ENCODE measurements at places on chromosomes 12 and 14.

DNA sequence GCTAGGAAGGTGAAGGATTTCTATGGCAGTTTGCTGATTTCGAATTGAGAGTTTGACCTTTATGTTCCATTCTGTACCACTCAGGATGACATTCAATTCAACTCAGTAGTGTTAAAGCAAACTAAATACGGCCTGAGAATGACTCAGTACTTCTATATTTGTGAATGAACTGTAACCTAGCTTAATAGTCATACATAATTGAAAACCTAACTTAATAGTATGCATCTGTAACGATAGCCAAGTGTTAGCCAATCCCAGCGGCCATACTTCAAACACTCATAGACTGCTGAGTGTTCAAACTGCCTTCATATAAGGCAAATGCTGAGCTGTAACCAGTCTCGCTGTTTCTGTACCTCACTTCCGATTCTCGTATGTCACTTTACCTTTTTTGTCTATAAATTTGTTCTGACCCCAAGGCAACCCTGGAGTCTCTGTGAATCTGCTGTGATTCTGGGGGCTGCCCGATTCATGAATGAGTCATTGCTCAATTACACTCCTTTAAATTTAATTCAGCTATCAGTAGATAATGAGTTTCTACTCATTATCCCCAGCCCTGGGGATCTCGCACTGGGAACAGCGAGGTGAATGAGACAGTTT is 98.5 kb upstream of the SLC24A4 start:
- no peak for DNase-seq

DNA sequence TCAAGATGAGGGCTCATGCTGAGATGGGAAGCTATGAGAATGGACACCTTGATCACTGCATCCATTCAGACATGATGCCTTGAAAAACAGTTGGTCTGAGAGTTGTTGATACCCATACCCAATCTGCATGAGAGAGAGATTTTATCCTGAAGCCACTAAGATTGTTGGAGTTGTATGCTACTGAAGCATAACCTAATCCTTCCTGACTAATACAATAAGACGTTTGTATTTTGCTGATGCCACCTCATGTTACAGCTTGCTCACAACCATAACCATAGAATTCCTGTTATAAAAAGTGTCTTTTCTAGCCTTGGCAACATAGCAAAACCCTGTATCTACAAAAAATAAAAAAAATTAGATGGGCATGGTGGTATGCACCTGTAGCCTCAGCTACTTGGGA is 12.7 kb upstream of the SERPINA1 start:
- DNase-seq, result no peak

DNA sequence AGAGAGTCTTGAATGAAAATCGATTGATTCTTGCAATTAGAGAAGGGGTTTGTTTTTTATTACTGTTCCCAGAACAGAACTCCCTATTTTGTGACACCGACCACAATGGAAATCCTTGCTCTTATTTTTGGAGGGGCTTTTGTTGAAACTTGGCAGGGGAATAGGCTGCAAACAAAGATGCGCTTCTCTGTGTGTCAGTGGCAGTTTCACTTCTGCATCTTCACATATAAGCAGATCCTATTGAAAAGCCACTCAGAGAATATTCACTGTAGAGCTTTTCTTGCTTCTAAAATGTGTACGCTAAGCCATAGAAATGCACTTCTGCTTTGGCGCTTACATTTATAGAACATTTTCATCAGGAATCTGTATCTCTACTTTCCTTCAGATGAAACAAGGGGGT is 1822.4 kb upstream of the SEL1L start:
- no peak for DNase-seq

DNA sequence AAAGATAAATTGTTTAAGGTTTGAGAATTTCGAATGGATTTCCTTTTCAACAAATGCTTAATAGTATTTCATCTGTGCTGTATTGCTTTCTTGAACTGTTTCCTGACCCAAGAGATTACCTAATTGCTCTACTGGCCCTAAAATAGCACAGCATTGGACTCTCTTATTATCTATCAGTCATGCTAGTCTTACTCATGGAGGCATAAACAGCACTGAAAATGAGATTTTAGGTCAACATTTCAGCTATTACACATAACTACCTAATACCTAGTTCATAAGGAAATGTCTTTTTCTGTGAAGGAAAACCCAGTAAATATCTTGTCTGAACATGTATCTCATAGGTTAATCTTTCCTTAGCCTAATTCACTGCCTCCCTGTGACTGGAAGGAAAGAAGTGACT is 4.3 kb upstream of the ABCD2 start:
- no peak for DNase-seq

GRCh38 chr12:8822298-8822697 is at the start of gene A2ML1:
TSS of gene A2ML1 (plus strand) at chr12:8822621. CDS start at chr12:8822652, 31 bp downstream.
- DNase-seq, result no peak

DNA sequence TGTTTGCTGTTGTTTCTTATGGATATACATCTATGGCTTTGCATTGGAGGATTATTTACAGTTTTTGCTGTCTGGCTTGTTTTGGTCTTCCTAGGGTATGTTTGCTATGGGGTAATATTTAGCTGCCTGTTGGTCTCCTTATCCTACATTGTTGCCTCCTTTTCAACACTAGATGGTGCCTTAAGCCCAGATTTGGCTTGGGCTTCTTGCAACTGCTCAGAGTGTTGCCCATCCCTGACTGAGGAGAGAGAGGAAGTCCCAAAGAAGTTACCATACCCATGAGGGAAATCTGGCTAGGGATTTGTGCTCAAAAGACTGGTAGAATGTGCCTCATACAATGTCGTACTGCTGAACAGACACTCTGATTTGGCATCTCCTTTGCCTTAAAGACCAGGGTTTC is 94.6 kb upstream of the MUCL1 start:
- no peak for DNase-seq

- no peak for DNase-seq
Measured at GRCh38 chr12:33795536-33795935, 226.8 kb upstream of the ALG10 start.

DNA sequence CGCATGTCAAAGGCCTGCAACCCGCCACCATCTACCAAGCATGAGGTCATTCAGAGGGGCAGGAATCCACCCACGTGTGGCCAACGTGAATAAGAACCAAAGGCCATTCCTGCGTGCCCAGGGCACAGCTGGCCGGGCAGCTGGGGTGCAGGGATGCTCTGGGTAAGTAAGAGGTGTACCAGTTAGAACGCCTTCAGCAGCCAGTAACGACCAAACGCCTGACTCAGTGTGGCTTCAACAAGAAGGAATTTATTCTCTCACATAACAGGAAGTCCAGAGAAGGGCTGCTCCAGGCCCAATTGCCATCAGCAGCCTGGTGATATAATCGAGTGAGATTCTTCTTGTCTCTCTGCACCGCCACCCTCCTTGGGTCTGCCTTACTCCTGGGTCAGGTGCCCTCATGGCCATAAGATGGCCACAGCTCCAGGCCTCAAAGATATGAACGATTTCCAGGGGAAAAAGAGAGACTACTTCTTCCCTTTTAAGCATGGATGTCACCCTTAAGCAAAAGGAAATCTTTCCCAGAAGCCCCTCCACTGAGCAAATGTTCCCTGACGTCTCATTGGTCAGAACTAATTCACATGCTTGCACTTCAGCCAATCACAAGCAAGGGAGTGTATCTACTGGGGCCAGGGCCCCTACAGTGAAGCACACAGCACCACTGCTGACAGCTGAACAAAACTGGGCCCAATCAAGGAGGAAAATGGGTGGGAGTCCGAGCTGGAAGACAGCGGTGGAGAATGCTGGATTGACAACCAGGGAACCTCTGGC is 7.3 kb downstream of the TTC7B start:
- DNase-seq, result no peak

GRCh38 chr12:62744551-62744950 is 190.4 kb downstream of the PPM1H start:
- no peak for DNase-seq

- no peak for DNase-seq
Measured at GRCh38 chr12:111462210-111462769, 56.6 kb downstream of the SH2B3 start.

DNA sequence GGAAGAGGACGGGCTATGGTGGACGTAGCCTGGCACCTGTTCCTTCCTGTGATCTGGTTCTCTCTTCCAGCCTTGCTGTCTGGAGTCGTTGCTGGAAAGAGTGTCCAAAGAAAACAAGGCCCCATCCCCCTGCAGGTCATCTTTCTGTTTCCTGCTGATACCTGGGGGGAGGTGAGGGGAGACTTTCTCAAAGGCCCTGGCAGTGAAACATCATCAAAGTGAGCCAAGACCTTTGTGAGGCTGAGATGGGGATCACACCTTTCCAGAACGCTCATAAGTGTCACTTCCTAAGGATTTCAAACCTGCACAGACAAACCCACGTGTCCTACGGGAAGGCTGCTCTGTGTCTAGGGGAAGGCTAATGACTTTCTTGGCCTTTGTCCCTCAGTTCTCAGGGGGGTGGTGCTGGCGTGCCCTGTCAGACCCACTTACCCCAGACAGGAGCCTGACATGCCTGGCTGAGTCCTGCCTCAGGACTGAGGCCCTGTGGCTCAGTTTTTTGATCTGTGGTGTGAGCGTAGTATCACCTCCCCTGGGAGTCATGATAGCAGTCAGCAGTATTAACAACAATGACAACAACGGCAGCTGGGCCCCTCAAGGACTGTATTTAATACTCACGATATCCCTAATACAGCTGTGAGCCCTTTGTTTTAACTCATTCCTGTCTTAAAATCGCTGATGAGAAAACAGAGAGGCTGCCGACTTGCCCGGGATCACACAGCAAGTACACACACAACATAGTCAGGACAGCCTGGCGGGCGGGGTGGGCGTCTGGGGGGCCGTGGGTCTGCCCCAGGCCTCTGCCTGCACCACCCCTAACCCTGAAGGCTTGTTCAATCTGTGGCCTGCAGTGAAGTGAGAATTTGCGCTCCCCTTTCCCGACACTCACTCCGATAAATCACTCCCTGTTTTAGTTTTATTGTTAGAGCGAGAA is 235.2 kb downstream of the SLC41A2 start:
- DNase-seq, result no peak

DNA sequence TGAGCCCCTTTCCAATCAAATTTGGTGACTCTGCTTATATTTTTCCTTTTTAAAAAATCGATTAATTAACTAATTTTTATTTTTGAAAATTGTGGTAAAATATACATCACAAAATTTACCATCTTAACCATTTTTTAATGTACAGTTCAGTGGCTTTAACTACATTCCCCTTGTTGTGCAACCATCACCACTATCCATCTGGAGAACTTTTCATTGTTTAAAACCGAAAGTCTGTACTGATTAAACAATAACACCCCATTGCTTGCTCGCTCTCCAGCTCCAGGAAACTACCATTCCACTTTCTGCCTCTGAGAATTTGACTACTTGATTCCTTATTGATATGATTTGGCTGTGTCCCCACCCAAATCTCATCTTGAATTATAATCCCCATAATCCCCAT is 283.4 kb downstream of the C12orf75 start:
- no peak for DNase-seq

DNA sequence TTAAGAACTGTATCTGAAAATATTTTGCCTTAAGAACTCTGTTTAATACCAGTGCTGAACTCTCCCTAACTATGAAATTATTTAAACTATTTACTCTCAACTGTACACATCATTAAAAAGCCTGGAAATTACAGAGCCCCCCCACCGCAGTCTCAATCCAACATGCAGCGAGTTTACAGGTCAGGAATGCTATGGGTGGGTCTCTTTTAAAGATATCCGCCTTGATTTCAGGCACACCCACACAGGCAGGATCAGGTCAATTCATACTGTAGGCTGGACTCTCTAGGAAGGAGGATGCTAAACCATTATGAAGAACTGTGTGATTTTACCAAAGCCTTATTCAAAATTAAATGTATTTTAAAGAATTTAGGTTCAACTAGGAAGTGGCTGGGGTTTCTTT is 16.5 kb downstream of the SPTLC2 start:
- DNase-seq, result no peak

- DNase-seq, result no peak
Measured at GRCh38 chr12:8475508-8476203, 19.9 kb downstream of the CLEC6A start.

DNA sequence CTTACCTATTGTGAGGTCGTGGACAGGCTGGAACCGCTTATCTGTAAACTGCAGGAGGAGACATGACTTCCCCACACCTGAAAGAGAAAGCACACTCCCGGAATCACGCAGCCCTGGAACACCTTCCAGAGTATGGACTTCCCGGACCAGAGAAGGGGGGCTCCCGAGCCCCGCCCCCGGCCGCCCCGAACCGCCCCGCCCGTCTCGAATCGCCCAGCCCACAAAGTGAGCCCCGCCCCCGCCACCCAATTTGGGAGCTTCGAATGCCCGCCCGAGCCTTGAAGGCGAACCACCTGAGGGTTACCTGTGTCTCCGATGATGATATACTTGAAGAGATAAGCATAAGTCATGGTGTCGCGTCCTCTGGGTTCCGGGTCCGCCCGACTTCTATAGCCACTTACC is 235 bp downstream of the RAB2B start:
- DNase-seq, result peak; percentile 85

GRCh38 chr12:120439646-120440247 is 1.8 kb downstream of the COX6A1 start:
- DNase-seq, result no peak

DNA sequence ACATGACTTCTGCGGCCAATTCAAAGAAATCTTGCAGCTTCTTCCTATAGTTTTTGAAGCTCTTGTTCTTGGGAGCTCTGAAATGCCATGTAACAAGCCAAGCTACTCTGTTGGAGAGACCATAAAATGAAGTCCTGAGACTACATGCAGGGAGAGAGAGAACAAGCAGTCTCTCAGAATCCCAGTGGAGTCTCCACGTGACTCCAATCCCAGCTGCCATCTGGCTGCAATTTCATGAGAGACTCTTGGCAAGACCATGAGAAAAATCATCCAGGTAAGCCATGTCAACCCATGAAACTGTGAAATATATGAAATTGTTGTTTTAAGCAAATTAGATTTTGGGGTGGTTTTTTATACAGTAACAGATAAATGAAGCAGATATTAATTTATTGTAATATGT is 54.4 kb downstream of the KLRG1 start:
- DNase-seq, result no peak

GRCh38 chr12:3720772-3721171 is 32.1 kb downstream of the CRACR2A start:
- DNase-seq, result peak; percentile 21

- no peak for DNase-seq
Measured at GRCh38 chr14:89226801-89227495, 190.1 kb downstream of the FOXN3 start.

GRCh38 chr14:100545359-100545758 is 41.9 kb downstream of the BEGAIN start:
- no peak for DNase-seq

DNA sequence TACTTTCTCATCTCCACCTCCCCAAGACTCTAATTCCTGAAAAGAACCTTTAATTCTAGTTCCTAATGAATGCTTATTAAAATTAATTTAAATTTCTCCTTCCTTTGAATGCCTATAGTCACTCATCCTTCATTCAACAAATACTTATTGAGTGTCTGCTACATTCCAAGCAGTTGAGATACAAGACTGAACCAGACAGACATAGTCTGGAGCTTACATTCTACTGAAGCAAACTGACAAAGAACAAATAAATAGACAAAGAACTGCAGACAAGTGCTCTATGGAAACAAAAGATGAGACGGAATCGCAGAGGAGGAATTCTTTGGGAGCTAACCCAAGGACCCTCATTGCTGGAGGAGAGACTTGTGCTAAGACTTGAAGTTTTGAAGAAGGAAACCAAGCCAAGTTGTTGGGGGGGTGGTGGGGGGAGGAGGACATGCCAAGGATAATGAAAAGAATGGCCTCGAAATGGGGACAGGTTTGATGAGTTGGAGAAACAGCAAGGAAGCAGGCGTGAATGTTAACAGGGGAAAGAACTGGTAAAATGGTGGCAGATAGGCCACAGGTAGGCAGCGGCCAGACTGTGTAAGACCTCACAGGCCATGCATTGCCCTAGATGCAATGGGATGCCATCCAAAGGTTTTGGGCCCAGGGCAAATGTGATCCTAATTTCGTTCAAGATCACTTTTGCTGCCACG is 9.7 kb upstream of the TDG start:
- no peak for DNase-seq
